NCI-H2029 (cell line): ENCODE measurements at places on chromosomes 7 and 10.

- no peak for DNase-seq
Measured at GRCh38 chr10:96608805-96609204, 22.0 kb upstream of the TM9SF3 start.

DNA sequence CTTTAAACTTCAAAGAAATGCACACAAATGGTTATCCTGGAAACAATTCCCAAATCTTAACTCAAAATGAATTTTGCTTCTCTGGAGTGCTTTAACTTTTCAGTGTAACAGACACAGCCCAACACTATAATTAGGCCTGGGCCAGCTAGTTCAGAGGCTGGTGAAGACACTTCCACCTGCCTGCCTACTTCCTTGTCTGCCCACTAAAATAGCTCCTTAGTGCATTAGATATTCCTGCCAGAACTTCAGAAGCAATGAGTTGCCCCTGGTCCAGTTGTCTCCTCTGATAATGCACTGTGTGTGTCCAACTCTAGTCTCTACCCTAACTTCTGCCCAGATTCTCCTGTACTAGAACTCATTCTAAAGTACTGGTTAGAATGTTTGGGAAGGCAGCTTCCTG, 150.9 kb upstream of the PRSS58 start:
- DNase-seq: no peak

DNA sequence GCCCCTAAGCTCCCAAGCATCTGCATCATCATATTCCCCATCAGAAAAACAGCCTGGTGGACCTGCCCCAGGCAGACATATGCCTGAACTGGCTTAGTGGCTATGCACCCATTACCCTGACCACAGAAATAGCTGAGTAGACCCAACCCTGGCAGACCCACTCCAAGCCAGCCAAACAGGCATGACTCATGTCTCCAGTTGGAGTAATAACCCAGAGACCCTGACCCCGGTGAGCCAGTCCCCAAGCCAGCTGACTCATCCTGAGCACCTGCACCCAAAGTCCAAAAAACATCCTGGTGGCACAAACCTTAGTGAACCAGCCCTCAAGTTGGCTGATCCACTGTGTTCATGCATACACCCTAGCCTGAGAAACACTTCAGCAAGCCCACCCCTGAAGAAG, 555.9 kb downstream of the GRID1 start:
- no peak for DNase-seq

GRCh38 chr7:152011860-152012259, 13.6 kb upstream of the GALNT11 start:
- no peak for DNase-seq

GRCh38 chr7:137577184-137577583, 233.7 kb upstream of the PTN start:
- no peak for DNase-seq

DNA sequence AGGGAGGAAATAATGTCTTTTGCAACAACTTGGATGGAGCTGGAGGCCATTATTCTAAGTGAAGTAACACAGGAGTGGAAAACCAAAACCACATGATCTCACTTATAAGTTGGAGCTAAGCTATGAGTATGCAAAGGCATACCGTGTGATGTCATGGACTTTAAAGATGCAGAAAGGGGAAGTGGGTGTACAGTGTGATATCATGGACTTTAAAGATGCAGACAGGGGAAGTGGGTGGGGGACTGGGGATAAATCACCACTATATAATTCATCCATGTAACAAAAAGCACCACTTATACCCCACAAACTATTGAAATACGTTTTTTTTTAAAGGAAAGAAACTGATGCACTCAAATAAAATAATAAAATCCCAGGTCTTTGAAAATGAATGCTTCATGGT, 29.5 kb downstream of the LYZL2 start:
- DNase-seq: no peak

GRCh38 chr7:30717181-30717580, 34.8 kb upstream of the INMT start:
- DNase-seq: no peak

GRCh38 chr10:27319752-27320431, 79.3 kb upstream of the ACBD5 start:
- DNase-seq: no peak

- no peak for DNase-seq
Measured at GRCh38 chr7:35522697-35523096, 172.2 kb downstream of the HERPUD2 start.

DNA sequence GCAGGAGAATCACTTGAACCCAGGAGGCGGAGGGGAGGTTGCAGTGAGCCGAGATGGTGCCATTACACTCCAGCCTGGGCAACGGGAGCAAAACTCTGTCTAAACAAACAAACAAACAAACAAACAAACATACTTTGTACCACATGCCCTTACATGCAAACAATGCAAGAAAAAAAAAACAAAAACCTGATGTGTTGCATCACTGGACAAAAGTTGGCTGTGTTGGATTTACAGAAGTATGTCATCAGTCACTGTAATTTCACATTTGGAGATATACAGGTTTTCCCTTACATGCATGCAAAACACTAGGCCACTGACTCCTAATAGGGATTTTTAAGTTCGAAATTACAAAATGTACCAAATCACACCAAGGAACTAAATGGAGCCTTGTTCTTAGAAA, 138.5 kb downstream of the SRPK2 start:
- DNase-seq: no peak

DNA sequence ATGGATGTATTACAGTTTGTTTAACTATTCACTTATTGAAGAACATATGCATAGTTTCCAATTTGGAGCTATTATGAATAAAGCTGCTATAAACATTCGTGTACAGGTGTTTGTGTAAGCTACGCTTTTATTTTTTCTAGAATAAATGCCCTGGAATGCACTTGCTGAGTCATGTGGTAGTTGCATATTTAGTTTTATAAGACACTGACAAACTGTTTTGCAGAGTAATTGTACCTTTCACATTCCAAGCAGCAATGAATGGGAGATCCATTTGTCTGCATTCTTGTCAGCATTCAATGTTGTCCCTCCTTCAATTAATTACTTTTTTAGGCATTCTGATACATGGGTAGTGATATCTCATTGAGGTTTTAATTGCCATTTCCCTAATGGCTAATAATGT, 373.6 kb upstream of the GHITM start:
- DNase-seq: no peak

DNA sequence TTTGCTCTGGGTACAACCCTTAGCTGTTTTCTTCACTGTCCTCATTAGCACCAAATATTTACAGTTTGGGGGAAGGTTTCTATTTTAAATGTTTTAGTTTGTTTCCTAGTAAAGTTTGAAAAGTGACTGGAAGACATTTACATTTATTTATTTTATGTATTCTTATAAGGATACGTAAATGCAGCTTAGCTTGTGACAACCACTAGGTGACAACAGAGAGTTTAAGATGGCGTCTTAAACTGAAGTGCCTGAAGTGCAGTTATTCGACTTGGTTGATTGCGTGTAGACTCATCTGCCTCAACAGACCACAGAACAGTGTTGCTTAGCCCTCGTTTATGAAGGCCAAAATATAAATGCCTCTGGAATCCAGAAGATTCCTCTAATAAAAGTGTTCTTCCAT, 378.2 kb upstream of the MYO3A start:
- DNase-seq: no peak

GRCh38 chr7:144975882-144976281, 140.0 kb upstream of the TPK1 start:
- no peak for DNase-seq

- DNase-seq: no peak
Measured at GRCh38 chr7:106246902-106247711, 37.7 kb downstream of the NAMPT start.

- peak; percentile 72 for DNase-seq
Measured at GRCh38 chr10:68598978-68599770, 39.0 kb downstream of the TET1 start.

DNA sequence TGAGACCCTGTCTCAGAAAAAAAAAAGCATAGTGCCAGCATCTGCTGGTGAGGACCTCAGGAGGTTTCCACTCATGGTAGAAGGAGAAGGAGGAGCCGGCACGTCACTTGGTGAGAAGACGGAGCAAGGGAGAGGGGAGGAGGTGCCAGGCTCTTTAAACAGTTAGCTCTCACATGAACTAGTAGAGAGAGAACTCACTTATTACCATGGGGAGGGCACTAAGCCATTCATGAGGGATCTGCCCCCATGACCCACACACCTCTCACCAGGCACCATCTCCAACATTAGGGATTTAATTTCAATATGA, 62.9 kb upstream of the VKORC1L1 start:
- no peak for DNase-seq

GRCh38 chr10:53536322-53536721, 763.7 kb upstream of the MBL2 start:
- no peak for DNase-seq

- DNase-seq: no peak
Measured at GRCh38 chr7:79471283-79471682, 17.8 kb upstream of the MAGI2 start.

DNA sequence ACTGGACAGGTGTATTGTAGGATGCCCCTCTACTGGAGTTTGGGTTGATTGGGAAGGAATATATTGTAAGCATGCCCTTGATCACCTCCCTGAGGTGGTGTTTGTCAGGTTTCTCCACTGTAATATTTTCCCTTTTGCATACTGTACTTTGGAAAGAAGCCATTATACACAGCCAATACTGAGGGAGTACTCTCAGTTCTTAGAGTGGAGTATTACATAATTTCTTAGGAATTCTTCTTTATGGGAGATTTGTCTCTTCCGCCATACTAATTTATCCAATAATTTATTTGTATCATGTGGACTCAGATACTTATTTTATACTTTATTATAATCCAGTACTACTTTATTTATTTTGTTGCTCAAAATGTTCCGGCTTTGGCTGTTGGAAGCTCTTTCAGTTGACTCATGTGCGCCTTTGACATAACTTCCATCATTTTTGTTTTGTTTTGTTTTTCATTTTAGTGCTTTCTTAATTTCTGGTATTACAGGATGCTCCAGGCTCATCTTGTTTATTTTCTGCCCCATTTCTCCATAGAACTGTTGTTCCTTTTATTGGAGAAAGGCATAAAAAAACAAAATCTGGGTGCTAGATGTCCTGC, 29.7 kb downstream of the MKLN1 start:
- no peak for DNase-seq

GRCh38 chr7:137657476-137658189, 189.1 kb downstream of the DGKI start:
- DNase-seq: no peak

- DNase-seq: no peak
Measured at GRCh38 chr7:72336632-72337389, 75.3 kb downstream of the CALN1 start.

GRCh38 chr7:100744605-100745004, 11.2 kb downstream of the ZAN start:
- peak; percentile 7 for DNase-seq

- no peak for DNase-seq
Measured at GRCh38 chr7:150340875-150341262, 560 bp downstream of the RARRES2 start.

GRCh38 chr7:98163704-98164494, 47.3 kb upstream of the BHLHA15 start:
- no peak for DNase-seq

DNA sequence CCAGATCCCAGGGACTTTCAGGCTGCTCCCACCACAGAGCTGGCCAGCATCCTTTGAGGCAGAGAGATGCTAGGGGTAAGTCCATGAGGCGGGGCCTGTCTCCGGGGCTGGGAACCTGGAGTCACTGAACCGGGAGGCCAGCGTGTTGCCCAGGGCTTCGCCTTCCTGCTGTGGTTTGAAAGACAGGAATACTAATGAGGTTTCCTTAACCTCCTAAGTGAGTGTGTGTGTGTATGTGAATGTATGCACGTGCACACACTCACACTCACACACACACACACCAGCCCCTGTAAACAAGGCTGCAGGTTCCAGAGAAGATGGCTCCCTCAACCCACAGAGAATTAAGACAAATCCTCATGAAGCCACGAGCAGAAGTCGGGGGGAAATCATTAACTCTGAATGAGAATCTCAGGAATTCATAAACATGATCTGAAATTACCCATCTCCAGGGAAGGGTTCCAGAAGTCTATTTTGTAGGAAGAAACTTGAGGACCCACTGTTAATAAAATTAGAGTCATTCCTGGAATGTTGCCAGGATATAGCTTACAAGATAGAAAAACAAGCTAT, 20.3 kb upstream of the PFKP start:
- no peak for DNase-seq

GRCh38 chr7:50762337-50762736, 20.4 kb downstream of the GRB10 start:
- no peak for DNase-seq

GRCh38 chr7:116585967-116586366, 61.1 kb downstream of the CAV1 start:
- DNase-seq: no peak

- no peak for DNase-seq
Measured at GRCh38 chr10:50641626-50642025, 17.9 kb upstream of the SGMS1 start.

DNA sequence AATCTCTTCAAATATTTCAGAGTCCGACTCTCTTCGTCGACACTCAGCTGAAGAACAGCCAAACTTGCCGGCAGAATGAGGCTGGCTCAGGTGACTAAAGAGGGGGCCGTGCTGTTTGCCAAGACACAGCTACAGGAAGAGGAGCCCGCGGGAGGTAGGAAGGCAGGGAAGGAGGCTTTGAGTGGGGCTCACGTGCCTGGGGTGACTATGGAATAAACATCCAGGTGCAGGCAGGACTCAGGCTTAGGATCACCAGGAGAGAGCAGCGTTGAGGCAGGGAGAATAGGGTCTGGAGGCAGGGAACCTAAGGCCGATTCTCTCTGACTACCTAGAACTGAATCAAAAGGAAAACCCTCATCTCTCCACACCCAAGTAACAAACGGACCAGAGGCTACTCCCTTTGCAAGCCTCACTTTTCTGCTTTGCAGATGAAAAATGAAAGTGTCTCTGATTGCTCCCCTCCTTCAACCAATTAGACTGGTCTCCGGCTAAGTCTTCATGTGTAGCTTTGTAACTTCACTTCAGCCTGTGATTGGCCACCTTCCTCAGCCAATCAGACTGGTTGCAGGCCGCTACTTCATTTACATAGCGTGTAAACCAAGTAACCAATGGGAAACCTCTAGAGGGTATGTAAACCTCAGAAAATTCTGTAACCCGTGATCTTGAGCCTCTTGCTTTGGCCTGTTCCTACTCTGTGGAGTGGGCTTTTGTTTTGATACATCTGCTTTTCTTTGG, 19.7 kb upstream of the BNIP3 start:
- peak; percentile 31 for DNase-seq

DNA sequence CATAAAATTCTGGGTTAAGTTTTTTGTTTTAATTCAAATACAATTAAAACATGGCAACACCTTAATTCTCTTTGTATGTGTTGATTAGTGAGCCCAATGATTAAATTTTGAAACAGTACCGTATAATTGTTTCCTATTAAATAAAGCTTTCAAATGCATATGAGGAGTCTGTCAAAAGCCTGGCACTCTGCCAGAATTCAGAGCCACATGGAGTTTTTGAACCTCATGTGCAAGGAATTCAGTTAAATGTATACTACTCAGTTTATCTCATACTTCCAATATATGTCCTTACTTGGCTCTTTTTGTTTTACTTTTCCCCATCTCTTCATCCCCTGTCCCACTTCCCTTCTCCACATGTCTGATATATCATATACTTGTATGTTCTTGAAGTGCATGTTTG, 165.6 kb upstream of the FAM3C start:
- DNase-seq: no peak
